ENCODE measurements at places on chromosomes 7 and 10. TPM values are rescaled to one million over a fixed set of nuclear protein-coding genes. Genes with fewer than 3 reads are reported as not detected.
A peak's percentile ranks its signal among the peaks of the same experiment; 100 is the strongest.

- DNase-seq = no peak
These were observed 178.5 kb downstream of the NRP1 start for GRCh38 chr10:33155720-33156638.

The GIMAP4 gene
- total RNA-seq = 12.3 TPM

DNA sequence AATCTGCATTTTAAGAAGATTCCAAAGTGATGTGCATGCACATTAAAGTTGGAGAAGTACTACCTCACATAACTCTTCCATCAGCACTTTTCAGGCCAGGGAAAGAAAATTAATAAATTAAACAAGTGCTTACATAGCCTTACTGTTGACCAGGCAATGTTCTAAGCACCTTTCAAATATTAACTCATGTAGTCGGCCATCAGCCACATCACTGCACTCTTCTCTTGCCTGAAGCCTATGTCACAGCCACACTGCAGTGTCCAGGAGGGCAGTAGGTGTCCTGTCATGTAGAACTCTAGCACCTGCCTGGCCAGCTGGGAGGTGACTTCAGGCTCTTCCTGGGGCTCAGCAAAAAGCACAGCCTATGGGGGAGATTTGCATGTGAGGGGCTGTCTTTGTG lies 71.5 kb downstream of the CDK1 start:
- no peak for DNase-seq

The OPN1SW gene
- not detected for total RNA-seq

DNA sequence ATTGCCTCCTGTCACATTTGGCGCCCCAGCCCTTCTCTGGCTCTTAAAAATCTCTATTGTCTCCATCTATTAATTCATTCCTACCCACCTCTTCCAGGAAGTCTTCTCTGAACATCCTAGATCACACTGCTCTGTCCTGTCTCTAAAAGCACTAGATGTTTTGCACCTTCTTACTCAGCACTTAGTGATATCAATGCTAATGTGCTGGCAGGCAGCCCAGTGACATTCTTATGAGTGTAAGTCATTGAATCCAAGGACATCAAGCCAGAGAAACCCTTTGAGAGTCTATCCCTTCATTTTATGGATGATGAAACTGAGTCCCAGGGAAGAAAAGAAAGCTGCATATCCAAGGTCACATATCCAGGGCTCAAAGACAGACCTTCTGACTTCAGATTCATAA lies 48.3 kb upstream of the PAX2 start:
- DNase-seq = no peak

GRCh38 chr10:97412891-97413304 lies 11.8 kb upstream of the RRP12 start:
- DNase-seq = no peak

The PON3 gene
- total RNA-seq = not detected

The IFIT1B gene
- not detected for total RNA-seq

DNA sequence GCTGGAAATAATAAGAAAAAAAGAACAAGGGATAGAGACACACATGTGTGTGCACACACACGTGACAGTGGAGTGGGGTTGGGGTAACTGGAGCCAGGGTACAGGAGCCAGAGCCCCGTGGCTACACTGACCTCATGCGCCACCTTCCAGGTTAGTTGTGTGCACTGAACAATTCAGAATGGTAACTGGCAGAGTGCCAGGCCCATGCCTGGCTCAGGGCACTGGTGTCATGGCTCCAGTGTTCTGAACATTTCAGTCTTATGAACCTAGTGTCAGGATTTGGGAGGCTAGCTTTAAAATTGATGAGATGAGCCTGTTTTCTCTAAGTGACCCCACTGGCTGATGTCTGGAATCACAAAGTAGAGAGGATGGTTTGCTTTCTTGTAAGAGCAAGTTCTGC lies 269.6 kb downstream of the SORCS3 start:
- DNase-seq = no peak

GRCh38 chr7:51789489-51789888 lies 472.9 kb upstream of the COBL start:
- no peak for DNase-seq

- no peak for DNase-seq
These were observed 162.0 kb downstream of the CYP26A1 start for GRCh38 chr10:93235686-93236085.

DNA sequence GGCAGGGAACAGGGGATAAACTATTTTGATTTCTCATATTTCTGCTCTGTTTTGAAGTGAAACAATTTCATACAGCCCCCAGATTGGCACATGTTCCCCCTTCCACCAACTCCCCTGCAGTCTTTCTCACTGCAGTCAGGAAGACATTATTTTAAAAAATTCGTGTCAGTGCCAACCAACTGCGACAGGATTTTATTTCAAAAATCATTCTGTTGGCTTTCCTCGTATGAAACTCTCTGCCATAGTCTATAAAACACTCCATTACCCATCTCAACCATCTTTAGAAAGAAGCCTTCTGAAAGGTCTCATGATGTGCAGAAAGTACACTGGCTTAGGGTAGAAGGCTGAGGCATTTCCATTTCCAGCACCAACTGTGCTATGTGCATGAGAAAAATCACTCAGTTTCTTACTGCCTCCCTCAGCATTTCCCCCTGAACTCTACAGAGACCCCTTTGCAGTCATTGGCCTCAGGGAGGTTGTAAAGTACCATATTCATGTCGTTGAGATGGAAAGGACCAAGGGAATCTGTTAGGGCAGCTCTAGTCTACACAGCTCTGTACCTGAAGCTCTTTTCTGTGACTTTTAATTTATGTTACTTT lies 46.9 kb downstream of the STEAP1B start:
- no peak for DNase-seq

GRCh38 chr10:97805949-97806348 lies 34.1 kb upstream of the SFRP5 start:
- no peak for DNase-seq

DNA sequence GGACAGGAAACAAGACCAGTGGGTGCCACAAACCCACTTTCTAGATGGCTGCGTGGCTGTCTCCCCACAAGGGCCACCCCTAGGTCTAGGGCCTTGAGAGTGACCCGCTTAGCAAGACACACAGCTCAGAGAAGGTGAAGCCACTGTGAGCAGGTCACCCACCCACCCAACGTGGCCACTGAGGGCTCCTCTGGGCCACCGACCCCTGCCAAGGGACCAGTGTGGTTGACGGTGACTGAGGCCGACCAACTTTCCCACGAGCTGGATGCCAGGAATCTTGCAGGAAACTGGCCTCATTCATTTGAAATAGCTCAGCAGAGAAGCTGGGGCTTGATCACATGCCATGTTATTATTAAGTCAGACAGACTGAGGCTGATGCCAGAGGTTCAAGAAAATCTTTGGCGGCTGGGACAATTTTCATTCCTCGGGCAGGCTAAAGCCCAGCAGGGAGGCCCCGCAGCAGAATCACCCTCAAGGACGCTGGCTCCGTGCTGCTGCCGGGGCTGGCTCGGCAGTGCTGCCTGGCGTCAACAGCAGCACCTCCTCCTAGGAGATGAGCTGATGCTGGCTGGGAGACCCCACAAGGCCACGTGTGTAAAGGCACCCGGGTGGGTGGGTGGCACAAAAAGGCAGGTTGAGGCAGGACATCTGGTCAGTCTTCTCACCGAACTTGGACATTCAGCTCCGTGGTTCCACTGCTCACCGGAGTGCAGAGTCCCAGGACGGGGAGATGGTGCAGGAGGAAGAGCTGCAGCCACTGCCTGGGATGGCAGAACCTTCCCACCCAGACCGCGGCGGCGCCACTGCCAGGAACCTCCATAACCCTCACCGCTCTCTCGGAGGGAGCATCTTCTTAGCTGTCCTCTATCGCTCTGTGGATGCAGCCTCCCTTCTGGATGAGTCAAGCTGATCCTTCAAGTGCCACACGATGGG lies 57.8 kb downstream of the ZRANB1 start:
- peak; percentile 69 for DNase-seq
